ENCODE measurements at places on chromosomes 3 and 15.

DNA sequence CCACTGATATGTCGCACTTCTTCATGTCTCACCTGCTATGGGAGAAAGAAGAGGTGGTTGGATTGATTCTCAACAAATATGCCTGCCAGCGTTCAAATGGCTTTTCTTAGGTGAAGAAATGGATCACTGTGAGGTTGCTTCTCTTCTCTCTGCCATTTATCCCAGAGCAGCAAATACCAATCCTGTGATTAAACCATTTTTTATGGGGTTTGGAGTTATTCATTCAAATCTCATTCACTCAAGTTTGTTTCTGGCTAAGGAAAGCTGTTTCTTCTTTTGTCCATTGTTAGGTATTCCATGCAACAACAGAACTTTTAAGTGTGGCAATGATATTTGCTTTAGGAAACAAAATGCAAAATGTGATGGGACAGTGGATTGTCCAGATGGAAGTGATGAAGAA is 12.2 kb upstream of the C3orf52 start:
- DNase-seq = no peak

DNA sequence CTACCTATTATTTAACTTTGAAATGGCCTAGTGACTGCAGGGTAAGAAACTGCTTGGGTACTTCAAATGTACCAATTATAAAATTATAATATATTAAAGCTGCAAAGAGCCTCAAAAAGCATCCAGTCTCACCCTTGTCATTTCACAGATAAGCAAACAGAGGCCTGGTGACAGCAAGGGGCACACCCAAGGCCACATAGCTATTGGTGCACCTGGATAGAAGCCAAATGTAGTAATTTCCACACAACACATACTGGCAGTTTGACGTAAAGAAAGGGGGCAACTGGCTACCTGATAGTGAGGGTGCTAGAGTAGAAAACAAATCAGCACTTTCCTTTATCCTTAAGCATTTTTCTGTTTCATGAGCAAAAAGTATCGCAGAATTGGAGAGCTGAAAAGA is 51.1 kb downstream of the IFT57 start:
- DNase-seq = no peak

GRCh38 chr15:89363133-89363532 is 28.5 kb upstream of the POLG start:
- no peak for DNase-seq

- no peak for DNase-seq
Observed at GRCh38 chr3:30042916-30043555, 563.4 kb upstream of the TGFBR2 start.

DNA sequence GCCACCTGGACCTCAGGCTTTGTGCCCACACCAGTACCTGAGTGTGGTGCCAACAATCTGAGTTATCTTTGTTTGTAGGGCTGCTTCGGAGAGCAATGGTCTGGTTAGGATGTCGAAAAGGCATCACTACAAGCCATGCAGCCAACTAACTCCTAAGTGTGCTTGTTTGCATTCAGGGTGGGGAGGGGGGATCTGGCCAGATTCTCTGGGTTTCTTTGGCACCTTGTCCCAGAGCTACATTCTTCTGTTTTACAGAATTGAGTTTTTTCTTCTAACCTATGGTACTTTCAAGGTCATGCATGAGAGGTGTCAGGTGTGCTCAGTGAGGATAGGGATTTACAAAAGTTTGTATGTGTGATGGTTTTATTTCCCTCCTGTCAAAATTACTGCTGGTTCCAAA is 391.4 kb upstream of the RARB start:
- no peak for DNase-seq

GRCh38 chr3:176275538-176275937 is 921.7 kb downstream of the TBL1XR1 start:
- no peak for DNase-seq

GRCh38 chr3:187833375-187833774 is 88.1 kb upstream of the BCL6 start:
- DNase-seq = no peak

- DNase-seq = no peak
Observed at GRCh38 chr15:62465173-62465572, 300.1 kb upstream of the C2CD4B start.

- no peak for DNase-seq
Observed at GRCh38 chr3:160569894-160570652, 4.7 kb upstream of the KPNA4 start.

GRCh38 chr3:186217820-186218164 is 108.9 kb upstream of the ETV5 start:
- DNase-seq = no peak

- DNase-seq = no peak
Observed at GRCh38 chr15:65767895-65768294, 24.2 kb downstream of the DENND4A start.

- DNase-seq = no peak
Observed at GRCh38 chr3:7385635-7386034, 524.7 kb downstream of the GRM7 start.

DNA sequence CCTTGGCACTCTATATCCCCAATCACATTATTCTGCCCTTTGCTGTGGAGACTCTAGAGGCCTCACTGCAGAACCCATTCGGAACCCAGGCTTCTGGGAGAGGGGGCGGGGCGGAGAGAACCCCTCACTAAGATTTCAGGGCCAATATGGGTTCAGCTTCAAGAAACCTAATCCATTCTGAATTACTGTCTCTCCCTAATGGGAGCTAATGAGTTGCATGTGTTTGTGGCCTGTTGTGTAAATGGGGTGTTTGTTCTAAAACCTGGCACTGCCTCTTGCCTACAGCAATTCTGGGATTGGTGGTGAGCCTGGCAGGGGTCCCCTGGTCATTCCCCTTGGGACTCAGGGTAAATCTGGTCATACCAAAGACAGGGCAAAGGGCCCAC is 605 bp upstream of the RASL12 start:
- no peak for DNase-seq

DNA sequence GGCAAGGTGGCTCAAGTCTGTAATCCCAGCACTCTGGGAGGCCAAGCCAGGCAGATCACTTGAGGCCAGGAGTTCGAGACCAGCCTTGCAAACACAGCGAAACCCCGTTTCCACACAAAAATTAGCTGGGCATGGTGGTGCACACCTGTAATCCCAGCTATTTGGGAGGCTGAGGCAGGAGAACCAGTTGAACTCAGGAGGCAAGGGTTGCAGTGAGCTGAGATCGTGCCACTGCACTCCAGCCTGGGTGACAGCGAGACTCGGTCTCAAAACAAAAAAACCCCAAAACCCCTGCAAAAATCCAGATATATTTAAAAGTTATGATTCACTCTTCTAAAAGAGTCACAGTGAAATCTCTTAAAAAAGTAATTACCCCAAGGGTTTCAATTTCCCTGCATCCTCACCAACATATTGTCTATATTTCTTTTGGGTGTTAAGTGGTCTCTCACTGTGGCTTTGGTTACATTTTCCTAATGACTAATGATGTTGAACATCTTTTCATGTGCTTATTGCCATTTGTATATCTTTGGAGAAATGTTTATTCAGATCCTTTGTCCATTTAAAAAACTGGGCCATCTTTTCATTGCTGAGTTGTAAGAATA is 73.2 kb upstream of the UBP1 start:
- no peak for DNase-seq

GRCh38 chr3:120180731-120181412 is 86.6 kb upstream of the GSK3B start:
- no peak for DNase-seq

- no peak for DNase-seq
Observed at GRCh38 chr3:172217877-172218276, 178.5 kb downstream of the FNDC3B start.

GRCh38 chr3:160038862-160039562 is 50.4 kb downstream of the IL12A start:
- peak; percentile 63 for DNase-seq

- no peak for DNase-seq
Observed at GRCh38 chr3:24069045-24069444, 124.0 kb downstream of the NR1D2 start.

DNA sequence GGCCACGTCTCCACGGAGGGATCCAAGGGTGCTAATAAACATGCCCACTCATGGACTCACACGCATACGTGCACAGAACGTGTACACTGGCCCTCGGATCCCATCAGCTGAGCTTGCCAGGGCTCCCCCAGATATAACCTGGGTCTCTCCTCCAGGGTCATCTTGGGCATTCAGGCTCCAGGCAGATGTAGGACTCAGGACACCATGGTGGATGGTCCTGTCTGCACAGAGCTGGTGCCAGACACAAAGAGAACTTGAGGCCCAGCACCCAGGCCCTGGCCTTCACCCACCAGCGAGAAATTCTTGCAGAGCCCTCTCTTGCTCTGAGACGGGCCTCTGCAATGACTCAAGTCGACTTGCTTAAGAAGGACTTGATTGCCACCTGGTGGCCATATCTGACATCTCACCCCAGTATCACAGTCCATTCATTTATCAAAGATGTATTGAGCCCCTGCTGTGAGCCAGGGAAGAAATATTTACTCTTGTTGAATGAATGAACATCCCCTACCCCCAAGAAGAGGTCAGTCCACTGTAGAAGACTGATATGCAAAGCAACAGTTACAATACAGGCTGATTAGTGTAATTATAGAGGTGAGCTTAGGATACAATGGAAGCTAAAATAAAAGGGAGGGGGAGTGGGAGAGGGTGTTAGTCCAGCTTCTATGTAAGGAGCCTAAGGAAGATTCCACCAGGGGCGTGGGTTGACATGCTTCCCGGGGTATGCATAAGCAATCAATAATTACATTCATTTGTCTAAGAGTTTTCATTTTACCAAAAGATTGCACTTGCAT is 34.2 kb upstream of the VPS8 start:
- DNase-seq = peak; percentile 59

- DNase-seq = no peak
Observed at GRCh38 chr15:81292523-81293001, 31.4 kb downstream of the STARD5 start.

GRCh38 chr15:33638453-33638852 is 327.7 kb downstream of the RYR3 start:
- no peak for DNase-seq

DNA sequence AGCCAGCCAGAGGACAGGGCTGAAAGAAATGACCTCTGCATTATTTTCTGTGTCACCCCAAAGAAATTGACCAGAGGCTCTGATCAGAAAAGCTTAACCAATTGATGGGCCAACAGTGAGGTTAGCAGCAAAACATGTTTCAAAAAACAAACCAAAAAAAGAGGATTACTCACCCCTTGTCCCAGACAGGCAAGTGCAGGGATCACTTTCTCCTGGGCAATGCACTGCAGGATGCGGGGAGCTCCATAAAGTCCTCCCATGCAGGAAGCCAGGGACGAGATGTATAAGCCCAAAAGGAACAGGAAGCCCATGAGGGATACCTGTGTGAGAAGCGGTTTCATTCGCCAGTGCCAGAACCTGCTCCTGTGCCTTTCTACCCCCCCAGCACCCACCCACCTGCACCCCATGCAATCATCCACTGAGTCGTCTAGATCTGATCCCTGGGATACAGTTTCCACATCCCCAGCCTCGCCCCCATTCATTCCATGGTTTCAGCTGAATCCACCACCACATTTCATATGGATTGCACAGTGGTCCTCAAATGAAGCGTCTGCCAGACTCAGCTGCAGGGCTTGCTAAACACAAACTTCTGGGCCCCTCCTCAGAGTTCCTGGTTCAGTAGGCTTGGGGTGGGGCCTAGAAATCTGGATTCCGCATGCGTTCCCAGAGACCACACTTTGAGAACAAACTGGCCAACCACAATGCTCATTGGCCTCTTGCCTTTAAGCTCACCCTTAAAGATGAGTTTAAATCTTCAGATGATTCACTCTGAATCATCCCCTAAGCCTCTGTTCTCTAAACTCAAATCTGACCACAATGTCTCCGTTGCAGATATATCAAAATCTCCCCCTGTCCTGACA is 54.4 kb upstream of the HEG1 start:
- no peak for DNase-seq

GRCh38 chr3:28280781-28281180 is 39.4 kb downstream of the CMC1 start:
- no peak for DNase-seq

GRCh38 chr15:41416128-41416741 is 660 bp upstream of the RTF1 start:
- DNase-seq = no peak

DNA sequence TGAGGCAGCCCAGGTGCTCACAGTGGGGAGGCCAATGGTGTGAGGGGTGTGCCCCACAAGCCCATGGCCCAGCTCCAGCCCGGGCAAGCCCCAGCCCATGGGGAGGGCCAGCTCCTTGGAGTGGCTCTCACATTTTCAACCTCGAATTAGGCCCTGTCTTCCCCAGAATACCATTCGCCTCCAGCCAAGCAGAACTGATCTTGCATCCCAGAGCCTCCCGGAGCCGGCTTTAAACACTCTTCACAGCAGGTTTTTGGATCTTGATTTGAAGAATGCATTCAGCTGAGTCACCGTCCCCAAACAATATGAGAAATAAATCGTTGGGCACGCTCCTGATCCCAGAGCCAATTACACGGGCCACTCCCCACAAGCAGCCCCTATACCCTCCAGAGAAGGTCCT is 23.7 kb downstream of the TPRA1 start:
- DNase-seq = no peak

GRCh38 chr15:41879321-41879845 is 14.5 kb downstream of the SPTBN5 start:
- DNase-seq = no peak

DNA sequence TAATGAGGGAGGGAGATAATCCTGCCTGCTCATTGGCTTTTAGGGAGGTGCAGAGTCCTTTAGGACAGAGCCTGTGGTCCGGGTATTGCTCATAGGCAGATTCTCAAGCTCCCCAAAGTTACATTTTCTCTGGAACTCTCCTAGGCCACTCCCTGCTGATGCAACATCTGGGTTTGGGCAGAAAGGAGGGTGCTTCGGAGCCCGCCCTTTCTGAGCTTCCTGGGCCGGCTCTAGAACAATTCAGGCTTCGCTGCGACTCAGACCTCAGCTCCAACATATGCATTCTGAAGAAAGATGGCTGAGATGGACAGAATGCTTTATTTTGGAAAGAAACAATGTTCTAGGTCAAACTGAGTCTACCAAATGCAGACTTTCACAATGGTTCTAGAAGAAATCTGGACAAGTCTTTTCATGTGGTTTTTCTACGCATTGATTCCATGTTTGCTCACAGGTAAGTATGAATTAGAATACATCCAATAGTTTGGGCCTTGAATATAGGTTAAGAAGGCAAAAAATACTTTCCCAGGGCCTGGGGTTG is at the start of gene IL20RB:
IL20RB (plus strand) TSS at position 233 of the 538 bp plus-strand sequence; CDS start at position 364, 131 bp downstream.
- DNase-seq = no peak

DNA sequence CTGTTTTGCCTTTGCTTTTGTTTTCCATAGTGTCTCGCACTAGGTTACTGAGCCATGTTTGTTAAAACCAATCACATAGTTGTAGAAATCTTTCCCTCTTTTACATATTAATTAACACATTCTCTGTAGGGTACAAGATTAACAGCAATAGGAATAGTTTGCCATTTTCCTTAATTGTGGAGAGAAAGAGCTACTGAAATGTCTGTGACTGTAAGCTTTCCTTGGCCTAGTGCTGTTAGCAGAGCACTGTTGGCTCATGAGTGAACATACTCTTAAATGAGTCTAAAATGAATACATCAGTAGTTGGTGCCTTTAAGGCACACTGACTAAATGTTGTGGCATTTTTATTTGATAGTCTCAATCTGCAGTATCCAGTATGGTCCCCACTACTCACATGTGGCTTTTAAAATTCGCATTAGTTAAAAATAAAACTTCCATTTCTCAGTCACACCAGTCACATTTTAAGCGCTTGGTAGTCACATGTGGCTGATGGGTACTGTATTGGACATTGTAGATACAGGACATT is 28.2 kb downstream of the CHD2 start:
- no peak for DNase-seq

Data from right kidney (tissue), 9 donors.